NCI-H82 (cell line): ENCODE measurements at places on chromosomes 6 and 20.
A peak's percentile ranks its signal among the peaks of the same experiment; 100 is the strongest.

GRCh38 chr6:113856375-113856624 is 845 bp upstream of the MARCKS start:
- no peak for DNase-seq

- DNase-seq = peak; percentile 80
These were observed 135.5 kb upstream of the NUP153 start for GRCh38 chr6:17842014-17842776.

DNA sequence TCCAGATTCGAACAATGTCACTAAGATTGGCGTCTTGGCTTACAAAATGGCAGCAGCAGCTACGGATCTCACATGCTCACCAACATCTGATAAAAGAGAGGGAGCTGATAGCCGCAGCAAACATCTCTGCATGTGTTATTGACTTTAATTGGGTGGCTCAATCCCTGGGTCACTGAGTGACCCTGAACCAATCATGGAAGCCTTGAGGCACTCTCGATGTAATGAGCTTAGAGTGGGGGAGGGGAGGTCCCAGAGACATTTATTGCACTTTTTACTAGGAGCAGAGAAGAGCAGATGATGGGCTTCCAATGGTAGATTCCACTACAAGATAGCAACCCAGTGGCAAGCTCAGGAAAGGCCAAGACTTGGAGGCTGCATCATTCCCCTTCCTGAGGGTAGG is 238.7 kb downstream of the BMP7 start:
- peak; percentile 47 for DNase-seq

- no peak for DNase-seq
These were observed 196.2 kb downstream of the SAMD5 start for GRCh38 chr6:147704691-147705090.

DNA sequence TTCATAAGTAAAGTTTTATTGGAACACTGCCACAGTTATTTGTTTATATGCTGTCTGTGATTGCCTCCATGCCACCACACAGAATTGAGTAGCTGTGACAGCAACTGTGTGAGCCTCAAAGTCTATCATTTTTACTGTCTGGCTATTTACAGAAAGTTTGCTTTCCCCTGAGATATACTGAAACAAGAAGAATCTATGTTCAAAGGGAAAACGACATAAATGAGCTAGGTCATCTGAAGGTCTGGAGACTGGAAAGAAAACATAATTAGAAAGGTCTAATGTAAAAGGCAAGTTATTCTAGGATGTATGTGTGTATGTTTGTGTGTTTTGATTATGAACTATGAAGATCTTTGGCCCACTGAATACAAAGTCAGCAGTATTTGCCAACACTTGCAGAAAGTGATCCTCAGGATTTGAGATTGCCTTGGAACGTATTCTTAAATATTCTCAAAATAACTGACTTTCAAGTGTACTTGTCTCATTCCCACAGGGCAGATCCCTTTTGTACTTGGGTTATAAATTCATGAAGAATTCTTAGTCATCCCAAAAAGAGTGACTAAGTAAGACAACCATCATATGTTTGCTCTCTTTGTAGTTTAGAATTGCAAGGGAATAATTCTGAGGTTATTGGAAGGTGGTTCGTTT is 677.7 kb downstream of the DOK5 start:
- no peak for DNase-seq

GRCh38 chr20:10571313-10571815 is 102.4 kb downstream of the JAG1 start:
- DNase-seq = peak; percentile 22

GRCh38 chr6:146550911-146551310 is 7.3 kb downstream of the RAB32 start:
- no peak for DNase-seq

DNA sequence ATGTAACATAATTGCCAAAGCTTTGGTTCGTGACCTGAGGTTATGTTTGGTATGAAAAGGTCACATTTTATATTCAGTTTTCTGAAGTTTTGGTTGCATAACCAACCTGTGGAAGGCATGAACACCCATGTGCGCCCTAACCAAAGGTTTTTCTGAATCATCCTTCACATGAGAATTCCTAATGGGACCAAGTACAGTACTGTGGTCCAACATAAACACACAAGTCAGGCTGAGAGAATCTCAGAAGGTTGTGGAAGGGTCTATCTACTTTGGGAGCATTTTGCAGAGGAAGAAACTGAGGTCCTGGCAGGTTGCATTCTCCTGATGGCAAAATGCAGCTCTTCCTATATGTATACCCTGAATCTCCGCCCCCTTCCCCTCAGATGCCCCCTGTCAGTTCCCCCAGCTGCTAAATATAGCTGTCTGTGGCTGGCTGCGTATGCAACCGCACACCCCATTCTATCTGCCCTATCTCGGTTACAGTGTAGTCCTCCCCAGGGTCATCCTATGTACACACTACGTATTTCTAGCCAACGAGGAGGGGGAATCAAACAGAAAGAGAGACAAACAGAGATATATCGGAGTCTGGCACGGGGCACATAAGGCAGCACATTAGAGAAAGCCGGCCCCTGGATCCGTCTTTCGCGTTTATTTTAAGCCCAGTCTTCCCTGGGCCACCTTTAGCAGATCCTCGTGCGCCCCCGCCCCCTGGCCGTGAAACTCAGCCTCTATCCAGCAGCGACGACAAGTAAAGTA is 547 bp upstream of the ESR1 start:
- peak; percentile 52 for DNase-seq

DNA sequence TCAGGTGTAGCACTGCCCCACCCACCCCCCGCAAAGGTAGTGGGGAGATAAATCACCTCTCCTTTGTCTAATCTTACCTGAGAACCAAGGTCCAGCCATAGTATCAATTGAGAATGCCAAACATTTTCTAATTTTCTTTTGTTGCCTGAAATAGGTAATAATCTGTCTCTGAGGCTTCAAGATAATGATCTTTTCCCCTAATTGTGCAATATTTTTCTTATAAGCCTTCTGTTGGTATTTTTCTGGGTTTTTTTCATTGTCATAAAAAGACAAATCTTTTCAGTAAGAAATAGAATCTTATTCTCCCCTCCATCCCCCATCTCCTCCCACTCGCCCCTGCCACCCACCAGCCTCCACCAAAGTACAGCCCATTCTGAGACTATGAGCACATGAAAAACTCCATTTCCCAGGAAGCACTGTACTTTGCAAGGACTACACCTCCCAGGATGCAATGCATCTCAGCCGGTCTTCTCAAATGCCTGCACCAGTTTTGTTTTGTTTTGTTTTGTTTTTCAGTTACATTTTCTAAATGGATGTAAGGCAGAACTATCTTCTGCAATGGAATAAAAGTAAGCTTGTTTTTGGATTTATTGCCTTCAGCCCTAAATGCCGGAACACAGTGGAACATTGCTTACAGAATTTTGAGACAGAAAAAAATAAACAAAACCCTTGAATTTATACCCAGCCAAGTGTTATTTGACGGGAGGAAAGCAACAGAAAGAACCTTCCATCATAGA is 268.0 kb downstream of the TFAP2A start:
- DNase-seq = peak; percentile 74

- DNase-seq = no peak
These were observed at the start of gene GSTA3 for GRCh38 chr6:52909531-52909930. Gene GSTA3, minus strand, starts transcription at chr6:52909698. Its CDS starts 3,864 bp downstream, at chr6:52905834.

GRCh38 chr6:22025468-22026163 is 271.2 kb downstream of the PRL start:
- DNase-seq = peak; percentile 39

DNA sequence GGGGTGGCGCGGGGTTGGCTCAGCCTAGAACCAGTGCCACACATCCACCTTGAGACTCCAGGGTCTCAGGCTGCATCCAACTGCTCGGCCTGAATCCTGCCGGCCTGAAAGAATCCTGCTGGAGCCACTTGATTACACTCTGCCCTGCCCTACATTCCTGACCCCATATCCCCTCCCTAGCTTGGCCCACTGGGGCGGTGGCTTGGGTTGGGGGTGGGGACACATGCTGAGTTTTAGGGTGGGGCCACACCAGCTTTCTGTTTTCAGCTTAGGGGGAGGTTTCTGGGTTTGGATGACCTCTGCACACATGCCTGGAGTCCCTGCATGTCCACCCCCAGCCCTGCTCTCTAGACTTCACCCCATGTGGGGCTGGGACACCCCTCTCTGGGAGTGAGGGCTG is 6.8 kb downstream of the ITPR3 start:
- DNase-seq = no peak

GRCh38 chr6:90160013-90160412 is 136.6 kb downstream of the BACH2 start:
- DNase-seq = peak; percentile 24

- no peak for DNase-seq
These were observed 68.0 kb upstream of the HIVEP1 start for GRCh38 chr6:11944111-11944510.

GRCh38 chr6:35358086-35358485 is 15.7 kb downstream of the PPARD start:
- DNase-seq = peak; percentile 76

- no peak for DNase-seq
These were observed 263.4 kb downstream of the ARHGAP18 start for GRCh38 chr6:129446272-129447197.

DNA sequence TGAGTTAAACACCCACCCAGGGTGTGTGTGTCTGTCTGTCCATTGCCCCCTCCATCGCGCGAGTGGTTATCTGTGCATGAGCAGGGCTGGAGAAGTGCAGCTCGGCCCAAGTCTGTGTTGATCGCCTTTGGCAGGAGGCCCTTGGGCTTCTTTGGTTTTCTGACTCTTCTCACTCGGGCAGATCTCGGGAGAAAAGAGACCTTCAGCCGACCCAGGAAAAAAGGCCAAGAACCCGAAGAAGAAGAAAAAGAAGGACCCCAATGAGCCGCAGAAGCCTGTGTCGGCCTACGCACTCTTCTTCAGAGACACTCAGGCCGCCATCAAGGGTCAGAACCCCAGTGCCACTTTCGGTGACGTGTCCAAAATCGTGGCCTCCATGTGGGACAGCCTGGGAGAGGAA is 132.9 kb downstream of the JPH2 start:
- DNase-seq = no peak

GRCh38 chr6:89830170-89830809 is 610 bp downstream of the CASP8AP2 start:
- DNase-seq = peak; percentile 41

- DNase-seq = peak; percentile 62
These were observed 131.8 kb downstream of the TIAM2 start for GRCh38 chr6:155126727-155127439.

- DNase-seq = no peak
These were observed 32.7 kb downstream of the GCNT2 start for GRCh38 chr6:10553871-10554270.

DNA sequence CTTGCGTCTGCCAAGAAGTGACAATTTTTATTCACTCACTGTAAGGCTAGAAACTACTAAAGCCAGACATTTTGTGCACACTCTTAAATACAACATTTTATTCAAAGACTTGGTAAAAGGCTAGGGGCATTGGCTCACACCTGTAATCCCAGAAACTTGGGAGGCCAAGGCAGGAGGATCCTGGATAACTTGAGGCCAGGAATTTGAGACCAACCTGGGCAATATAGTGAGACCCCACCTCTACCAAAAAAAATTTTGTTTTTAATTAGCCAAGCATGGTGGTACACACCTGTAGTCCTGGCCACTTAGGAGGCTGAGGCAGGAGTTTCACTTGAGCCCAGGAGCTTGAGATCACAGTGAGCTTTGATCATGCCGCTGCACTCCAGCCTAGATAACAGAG is 11.3 kb upstream of the SENP6 start:
- DNase-seq = no peak

- no peak for DNase-seq
These were observed 100.2 kb downstream of the UST start for GRCh38 chr6:148846778-148847761.

GRCh38 chr6:134809130-134809529 is 140.8 kb downstream of the ALDH8A1 start:
- DNase-seq = no peak

- peak; percentile 46 for DNase-seq
These were observed 27.0 kb upstream of the TFB1M start for GRCh38 chr6:155341130-155341828.

- DNase-seq = no peak
These were observed 138.4 kb upstream of the CNR1 start for GRCh38 chr6:88304520-88304919.

DNA sequence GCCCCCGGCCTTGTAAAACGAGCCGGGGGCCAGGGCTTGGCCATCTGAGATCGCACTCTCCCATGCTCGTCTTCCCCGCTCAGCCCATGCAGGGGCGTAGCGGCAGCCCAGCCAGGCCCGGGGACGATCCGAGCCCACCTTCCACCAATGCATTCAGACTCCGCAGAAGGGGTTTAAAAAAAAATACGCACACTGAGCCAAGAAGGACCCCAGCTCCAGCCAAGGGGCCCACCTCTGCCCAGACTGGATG is 320 bp downstream of the GSTA4 start:
- peak; percentile 88 for DNase-seq

- DNase-seq = peak; percentile 50
These were observed 61.7 kb downstream of the FAM217A start for GRCh38 chr6:4017058-4017739.

DNA sequence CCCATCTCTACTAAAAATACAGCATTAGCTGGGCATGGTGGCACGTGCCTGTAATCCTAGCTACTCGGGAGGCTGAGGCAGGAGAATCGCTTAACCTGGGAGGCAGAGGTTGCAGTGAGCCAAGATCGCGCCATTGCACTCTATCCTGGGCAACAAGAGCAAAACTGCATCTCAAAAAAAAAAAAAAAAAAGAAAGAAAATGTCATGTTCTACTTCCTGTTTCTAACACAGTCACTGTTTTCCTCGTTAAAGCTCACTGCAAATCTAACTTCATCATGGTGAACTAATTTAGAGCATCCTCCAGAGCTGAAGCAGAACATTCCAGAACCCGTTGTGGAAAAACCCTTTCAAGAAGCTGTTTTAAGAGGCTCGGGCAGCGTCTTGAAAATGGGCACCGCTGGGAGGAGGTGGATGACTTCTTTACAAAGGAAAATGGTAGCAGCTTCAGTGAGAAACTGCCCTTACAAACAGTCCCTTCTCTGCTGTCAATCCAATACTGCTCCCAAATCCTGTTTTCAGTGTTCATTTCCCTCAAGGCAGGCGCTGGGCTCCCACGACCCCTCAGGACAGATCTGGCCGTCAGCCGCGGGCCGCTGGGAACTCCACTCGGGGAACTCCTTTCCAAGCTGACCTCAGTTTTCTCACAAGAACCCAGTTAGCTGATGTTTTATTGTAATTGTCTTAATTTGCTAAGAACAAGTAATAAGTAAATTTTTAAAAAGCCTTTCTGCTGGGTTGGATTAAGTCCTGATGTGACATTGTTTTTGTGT is 12.5 kb downstream of the CTSZ start:
- no peak for DNase-seq
